ENCODE measurements at places on chromosomes 16 and 17.

- DNase-seq: no peak
Observed at GRCh38 chr16:369275-369865, 968 bp downstream of the MRPL28 start.

GRCh38 chr17:21035406-21035805, 7.4 kb downstream of the USP22 start:
- DNase-seq: no peak

DNA sequence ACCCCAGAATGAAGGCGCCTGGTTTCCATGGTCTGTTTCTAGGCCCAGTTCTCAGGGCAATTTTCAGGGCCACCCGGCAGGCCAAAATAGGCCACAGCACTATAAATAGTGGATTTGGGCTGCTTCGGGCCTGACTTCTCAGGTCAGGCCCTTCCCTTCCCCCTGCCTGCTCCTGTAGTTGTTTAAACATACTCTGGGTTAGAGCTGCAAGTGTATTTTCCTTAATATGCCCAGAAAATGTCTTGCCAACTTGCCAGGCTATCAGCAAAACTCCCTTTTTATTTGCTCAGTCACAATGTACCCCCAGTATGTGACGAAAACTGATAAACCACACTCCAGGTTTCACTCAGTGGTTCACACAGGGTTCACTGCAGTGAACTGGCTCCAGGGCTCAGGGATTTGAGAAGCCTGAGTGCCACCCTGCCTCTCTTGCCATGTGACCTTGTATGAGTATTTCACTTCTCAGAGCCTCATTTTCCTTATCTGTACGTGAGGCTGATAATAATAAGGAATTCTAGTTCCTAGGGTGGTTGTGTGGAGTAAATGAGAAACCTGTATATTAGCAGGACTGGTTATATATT, 76.5 kb downstream of the GPRC5B start:
- DNase-seq: no peak

DNA sequence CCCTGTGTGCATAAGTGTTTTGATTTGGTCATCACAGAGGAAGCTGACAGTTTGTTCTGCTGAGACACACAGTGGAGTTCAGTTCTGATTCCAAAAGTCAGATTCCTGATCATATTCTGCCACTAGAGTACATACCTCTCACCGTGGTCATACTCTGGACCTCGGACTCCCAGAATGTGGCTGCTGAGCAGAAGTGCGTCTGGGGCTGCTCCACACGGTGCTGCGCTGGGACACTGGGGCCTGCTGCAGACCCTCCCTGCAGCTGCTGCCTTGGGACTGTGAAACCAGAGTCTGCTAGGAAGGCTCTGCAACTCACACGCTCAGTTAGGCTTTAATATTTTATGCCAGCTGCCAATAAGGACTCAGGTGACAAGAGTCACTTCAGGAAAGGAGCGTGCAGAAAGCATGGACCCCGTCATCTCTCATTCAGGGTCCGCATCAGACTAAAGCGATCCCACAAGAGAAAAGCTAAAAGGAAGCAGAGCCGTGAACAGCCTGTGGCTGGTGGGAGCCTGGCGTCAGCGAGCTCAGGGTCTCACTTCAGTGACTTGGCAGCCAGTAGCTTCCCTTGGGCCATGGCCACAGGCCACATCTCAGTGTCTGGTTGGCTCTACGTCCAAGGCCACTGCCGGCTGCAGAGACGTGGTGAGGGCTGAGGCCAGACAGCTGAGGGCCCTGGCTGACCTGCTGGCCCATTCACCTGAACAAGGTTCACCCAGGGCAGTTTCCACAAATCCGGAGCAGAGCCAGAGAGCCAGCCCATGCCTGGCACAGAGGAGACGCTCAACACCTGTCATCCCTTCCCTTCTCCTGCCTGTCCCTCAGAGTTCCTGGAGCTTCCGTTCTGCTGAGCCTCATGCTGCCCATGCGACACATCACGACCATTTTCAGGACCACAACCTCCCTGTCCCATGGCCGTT, 24.7 kb upstream of the KIFC3 start:
- DNase-seq: no peak

DNA sequence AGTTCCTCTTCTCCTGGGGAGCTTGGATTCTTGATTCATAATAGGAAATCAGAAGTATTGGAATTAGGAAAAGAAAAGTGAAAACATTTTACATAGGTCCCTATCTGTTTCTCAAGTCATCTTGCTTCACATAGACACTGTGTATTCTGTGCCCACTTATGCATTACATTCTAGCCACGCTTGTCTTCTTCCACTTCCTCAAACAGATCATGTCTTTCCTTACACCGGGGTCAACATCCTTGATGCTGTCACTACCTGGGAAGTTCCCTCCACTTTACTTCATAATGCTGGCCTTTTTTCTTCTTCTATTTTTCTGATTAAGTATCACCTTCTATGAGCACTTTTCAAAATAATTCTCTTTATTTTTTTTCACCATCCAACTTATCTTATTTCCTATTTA, 606.4 kb upstream of the CDH8 start:
- no peak for DNase-seq

DNA sequence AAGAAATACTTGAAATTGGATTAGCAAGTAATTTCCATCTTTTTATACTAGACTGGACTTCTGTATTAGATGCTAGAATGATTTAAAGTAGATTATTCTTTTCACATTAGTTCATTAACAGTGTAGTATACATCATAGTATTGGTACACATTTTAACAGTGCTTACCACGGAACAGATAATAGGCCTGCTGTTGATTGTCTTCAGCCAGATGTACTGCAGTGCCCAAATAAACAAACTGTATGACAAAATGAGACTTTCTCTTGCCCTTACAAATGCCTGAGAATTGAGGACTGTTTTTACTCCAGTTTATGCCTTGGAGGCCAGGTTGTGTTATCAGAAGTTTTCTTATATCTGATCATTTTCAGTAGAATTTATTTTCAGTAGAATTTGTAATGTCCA, 631 bp downstream of the EVI2A start:
- DNase-seq: no peak

GRCh38 chr16:55658898-55659420, 3.2 kb downstream of the SLC6A2 start:
- no peak for DNase-seq

GRCh38 chr16:4192206-4192605, 49.7 kb downstream of the SRL start:
- no peak for DNase-seq

- DNase-seq: no peak
Observed at GRCh38 chr16:802461-802860, 1.9 kb upstream of the GNG13 start.

DNA sequence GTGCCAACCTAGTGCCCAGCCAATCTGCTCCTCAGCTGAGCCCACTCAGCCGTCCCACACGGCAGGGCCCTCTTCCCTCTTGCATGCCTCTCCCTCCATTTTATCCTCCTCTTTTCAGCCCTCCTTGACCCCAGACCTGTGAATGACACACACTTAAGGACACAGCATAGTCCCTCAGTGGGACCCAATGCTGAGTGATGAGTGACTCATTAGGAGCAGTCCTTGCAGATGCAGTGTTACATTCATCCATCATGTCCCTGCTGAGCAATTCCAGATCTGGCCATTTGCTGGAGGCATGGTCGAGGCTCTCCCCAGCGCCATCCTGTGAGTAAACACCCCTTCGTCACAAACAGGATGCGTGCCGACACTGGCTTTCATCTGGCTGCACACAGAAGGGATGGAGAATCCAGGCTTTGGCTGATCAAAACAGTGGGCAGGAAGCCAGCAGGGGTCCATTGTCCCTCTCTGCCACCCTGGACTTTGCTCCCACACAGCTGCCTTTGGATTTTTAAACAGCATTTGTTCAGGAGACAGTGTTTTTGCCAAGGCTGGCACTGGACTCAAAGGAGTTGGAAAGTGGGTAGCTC, 122.6 kb downstream of the AXIN2 start:
- no peak for DNase-seq

DNA sequence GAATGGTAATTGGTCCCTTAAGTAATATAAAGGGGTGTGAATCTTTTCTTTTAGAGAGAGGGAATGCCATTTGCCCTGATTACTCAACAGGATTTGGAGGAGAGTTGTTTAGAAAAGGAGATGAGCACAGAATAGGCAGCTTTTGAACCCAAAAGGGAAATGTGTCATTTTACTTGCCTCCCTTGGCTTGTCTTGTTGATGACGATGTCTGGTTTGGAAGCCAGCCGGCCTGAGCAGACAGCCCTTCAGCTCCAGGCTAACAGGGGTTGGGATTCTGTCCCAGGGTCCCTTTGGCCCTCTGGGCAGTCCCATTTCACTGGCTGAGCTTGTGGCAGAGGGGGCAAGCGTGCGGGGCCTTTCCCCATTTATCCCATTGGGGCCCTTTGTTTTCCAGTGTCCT, 22.3 kb upstream of the PRKAR1A start:
- no peak for DNase-seq

DNA sequence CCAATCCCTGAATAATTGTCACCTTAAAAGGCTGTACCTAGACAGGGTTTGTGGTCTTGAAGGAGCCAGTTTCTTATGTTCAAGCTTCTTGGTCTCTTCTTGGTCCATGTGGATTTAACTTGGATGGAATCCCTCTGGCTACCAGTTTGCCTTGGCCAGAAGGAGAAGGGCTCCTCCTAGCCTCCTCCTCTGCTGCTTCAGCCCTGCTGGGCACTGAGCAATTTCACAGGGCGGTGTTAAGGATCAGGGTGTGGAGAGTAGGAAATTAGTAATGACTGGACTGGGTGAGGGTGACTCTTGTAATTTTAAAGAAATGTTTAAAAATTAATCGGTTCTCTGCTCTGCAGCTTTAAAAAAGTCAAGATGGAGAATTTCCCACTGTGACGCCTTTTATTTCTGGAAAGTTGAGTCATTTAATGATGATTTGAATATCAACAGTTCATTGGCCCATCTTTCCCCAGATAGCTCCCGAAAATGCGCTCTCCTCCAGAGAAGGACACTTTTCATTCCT, 96.4 kb downstream of the MSI2 start:
- no peak for DNase-seq

GRCh38 chr17:73022694-73023093, 69.8 kb downstream of the SLC39A11 start:
- DNase-seq: no peak

DNA sequence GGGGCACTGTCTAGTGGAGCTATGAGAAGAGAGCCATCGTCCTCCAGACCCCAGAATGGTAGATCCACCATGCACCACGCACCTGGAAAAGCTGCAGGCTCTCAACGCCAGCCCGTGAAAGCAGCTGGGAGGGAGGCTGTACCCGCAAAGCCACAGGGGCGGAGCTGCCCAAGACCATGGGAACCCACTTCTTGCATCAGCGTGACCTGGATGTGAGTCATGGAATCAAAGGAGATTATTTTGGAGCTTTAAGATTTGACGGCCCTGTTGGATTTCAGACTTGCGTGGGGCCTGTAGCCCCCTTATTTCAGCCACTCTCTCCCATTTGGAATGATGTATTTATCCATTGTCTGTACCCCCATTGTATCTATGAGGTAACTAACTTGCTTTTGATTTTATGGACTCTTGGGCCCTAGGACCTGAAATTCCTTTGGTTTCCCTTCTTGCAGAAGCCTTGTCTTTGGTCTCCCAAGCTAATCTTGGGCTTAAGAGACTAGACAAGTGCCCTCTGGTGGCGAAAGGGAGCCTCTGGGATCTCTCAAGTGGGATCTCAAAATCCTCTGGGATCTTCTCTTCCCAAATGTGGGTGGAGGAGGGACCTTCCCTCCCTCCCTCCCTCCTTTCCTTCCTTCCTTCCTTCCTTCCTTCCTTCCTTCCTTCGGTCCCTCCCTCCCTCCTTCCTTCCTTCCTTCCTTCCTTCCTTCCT, 58.2 kb upstream of the HAPSTR1 start:
- peak; percentile 28 for DNase-seq

DNA sequence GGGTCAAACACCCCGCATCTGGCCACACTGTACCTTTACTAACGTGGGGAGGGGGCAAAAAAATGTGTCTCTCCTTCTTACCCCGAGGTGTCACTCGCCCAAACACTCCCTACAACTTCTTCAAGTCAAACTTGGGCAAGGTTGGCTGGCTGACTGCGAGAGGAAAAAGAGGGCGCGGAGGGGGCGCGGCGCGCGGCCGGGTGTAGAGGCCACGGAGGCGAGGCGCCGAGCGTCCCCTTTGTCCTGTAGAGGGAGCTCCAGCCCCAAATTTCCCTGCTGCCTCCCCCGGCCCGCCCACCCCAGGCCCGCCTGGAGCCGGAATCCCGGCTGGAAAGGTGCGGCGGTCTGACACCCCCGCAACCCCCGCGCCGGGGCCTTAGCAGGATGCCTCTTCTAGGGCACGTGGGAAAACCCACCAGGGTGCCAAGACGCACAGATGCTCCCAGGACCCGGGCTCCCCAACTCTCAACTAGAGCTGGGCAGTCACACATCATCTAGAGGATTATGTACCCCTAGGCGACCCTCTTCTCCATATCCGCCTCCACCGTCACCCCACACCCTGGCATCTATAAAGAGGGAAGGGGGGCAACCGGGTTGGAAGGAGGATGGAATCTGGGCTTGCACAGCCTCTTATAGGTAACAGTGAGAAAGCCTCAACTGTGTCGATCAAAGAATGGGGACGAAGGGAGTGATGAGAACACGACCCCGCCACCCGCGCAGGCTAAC, 4.2 kb downstream of the IRX3 start:
- no peak for DNase-seq

- no peak for DNase-seq
Observed at GRCh38 chr17:50261051-50261915, 13.0 kb upstream of the TMEM92 start.

GRCh38 chr17:2521257-2521656, 9.6 kb upstream of the METTL16 start:
- DNase-seq: no peak

DNA sequence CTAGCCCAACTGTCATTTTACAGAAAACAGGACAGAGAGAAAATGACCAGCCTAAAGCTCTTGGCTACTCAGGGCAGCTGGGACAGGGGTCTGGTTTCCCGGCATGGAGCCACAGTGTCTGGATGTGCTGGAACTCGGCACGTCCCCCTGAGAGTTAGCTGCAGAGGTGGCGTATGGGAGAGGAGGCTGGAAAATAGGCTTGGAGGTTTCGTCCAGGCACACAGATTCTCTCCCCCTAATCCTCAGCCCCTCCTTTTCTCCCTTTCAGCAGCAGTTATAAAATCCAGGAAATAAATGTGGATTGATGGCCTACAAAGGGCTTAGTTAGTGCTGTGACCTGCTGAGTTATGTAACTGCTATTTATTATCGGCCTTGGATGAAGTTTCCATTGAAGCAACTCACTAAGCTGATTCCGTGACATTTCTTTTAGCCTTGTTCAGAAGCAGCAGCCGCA, 89.5 kb upstream of the TOB1 start:
- no peak for DNase-seq

- no peak for DNase-seq
Observed at GRCh38 chr16:81198635-81199034, 39.9 kb upstream of the BCO1 start.

GRCh38 chr17:59914274-59914854, 21.4 kb downstream of the RPS6KB1 start:
- DNase-seq: peak; percentile 15

Measured in Jurkat, Clone E6-1 (cell line).